HS-5 (cell line): ENCODE measurements at places on chromosomes 11 and 22.

DNA sequence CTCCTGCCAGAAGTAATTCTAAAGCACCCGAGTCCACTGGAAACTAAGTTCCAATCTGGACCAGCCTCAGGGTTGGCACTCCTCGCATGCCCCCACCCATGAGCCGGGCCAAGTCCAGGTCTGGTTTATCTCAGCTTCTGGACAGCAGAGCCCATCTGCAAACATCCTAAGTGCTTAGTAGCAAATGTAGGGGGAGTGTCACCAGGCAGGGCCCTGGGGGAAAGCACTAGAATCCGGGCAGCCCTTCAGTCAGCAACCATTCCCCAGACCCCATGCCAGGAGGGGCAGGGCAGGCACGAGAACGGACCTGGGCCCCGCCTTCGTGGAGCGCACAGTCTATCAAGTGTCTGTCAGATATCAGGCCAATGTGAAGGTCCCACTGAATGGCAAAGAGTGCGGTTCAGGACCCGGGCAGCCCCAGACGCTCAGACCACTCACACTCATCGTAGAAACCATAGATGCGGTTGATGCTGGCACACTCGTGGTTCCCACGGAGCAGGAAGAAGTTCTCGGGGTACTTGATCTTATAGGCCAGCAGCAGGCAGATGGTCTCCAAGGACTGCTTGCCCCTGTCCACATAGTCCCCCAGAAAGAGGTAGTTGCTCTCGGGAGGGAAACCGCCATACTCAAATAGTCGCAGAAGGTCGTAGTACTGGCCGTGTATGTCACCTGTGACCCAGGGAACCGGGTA lies 1.3 kb downstream of the PPP1CA start:
- no peak for DNase-seq

DNA sequence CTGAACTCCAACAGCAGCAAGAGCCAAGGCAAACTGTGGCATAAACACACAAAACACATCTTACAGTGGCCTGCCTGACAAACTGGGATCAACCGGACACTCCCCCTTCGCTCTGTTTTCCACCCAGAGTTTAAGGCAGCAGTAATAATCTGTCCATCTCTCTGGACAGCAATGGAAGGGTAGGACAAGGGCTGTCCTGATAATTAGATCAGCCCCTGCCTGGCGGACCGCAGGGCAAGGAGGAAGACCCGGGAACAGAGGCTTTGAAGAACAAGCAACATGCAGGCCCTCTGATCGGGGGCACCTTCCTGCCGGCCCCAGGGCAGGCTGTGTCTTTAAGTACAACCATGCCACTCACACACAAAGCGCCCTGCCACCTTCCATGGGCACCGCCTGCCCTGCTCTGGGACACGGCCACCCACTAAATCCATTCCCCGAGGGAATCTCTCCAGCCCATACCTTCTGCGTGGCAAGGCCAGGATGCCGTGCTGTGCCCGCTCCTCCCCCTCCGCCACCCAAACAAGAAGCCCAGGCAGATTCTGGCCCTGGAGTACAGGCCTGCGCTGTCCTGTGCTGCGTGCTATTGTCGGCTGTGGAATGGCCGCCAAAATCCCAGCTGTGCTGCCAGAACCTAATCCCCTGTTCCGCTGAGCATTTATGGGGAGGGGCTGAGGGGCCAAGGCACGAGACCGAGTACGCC lies 38.8 kb downstream of the NUMA1 start:
- DNase-seq: no peak

- DNase-seq: no peak
These were observed 107.6 kb downstream of the MED15 start for GRCh38 chr22:20615021-20615420.

- no peak for DNase-seq
These were observed 154.9 kb downstream of the CACNA1I start for GRCh38 chr22:39725351-39726035.

DNA sequence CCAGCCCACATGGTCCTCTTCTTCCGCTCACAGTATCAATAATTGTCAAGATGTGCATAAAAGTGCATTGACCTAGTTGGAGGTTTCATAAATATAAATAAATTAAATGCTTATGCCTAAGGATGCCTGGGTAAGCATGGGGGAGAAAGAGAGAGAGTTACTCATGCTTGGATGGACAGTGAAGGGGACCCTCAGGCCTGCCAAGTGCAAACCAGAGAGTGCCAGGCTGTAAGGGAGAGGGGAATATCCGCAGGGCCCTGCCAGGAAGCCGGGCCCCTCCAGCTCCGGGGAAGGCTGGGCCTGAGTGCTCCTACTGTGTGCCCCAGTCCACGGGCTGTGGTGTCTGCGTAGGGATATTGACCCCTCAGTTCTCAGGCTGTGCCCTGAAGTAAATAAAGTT lies 214.6 kb downstream of the DSCAML1 start:
- no peak for DNase-seq

GRCh38 chr11:67780056-67780455 lies 105.6 kb upstream of the ALDH3B2 start:
- no peak for DNase-seq

- no peak for DNase-seq
These were observed 27.2 kb upstream of the TH start for GRCh38 chr11:2198621-2199365.

DNA sequence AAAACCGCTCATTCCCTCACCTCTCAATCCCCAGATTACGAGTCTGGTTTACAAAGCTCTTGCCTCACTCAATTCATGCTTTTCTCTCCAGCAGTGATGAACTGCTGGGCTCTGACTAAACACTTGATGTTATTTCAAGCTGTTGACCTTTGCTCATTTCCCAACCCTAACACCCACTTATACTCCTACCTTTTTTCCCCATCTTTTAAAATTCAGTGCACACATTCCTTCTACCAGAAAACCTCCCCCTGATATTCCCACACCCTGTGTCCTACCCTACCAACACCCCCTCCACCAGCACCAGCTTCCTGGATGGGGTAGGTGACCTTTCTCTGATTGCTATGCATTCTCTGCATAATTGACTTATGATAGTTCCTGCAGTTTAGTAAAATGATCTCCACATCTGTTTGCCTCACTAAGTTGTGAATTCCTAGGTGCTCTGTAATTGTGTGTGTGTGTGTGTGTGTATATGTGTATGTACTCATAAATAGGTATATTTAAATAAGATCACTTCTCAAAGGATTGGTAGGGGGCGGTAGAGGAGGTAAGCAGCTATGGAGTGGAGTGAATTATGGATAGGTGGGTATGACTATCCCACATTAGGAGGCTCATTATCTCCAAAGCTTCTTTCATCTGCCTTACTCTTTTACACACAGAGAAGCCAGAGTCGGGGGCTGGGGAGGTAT lies 842 bp downstream of the HEPACAM start:
- DNase-seq: peak; percentile 88

DNA sequence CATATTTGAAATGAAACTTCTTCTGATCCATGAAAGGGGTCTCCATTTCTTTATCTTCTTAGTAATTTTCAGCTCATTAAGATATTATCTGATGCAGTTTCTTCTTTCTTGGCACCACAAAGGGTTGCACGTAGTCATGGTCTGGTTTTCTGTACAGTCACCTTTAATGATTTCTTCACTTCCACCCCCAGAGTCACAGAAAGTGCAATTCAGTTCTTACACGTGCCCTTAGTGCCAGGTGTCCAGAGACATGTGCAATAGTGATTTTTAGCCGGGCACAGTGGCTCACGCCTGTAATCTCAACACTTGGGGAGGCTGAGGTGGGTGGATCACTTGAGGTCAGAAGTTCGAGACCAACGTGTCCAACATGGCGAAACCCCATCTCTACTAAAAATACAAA lies 202.8 kb upstream of the MTNR1B start:
- no peak for DNase-seq

DNA sequence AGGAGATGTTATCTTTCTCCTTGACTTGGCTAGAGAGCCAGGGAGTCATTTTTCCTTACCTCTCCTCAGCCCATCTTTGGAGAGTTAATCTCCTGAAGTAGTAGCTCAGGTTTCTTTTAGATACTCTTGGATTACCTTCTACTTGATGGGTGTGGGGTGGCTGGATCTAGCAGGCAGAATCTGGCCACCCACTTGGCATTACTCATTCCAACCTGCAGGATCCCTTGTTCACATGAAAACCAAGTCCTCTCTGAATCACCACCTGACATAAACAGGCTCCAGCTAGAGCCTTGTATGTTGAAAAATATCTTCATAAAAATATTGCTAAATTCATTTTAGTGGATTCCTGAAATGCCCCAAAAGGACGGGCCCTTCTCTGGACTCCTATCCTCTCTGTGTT lies 250.6 kb upstream of the PLET1 start:
- DNase-seq: no peak
